Activated T-cell treated with anti-CD3 and anti-CD28 coated beads for 24 hours (primary cell): ENCODE measurements at places on chromosomes 5 and 9.
A peak's percentile ranks its signal among the peaks of the same experiment; 100 is the strongest.

- no peak for DNase-seq
These were observed 19.6 kb upstream of the INSL6 start for GRCh38 chr9:5205071-5205470.

GRCh38 chr5:157607371-157608161 lies 32.0 kb upstream of the ADAM19 start:
- DNase-seq, result peak; percentile 51

DNA sequence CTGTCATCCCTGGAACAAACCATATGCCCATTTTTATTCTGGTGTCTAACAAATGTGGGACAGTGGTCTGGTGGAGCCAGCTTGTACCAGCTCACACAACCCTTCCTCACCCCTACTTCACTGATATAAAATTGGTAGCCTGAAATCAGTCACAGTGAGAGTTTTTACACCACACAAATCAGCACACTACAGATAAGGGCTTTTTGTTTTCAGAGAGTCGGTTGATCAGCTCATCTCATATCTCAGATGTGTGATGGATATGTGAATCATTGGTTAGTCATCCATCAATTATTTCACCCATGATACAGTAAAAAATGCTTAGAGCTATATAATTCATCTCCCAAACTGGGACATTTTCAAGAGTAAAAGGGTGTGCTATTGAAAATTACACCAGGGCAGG lies 529.2 kb downstream of the EBF1 start:
- DNase-seq, result no peak

GRCh38 chr9:78441396-78441795 lies 144.5 kb downstream of the PSAT1 start:
- no peak for DNase-seq

DNA sequence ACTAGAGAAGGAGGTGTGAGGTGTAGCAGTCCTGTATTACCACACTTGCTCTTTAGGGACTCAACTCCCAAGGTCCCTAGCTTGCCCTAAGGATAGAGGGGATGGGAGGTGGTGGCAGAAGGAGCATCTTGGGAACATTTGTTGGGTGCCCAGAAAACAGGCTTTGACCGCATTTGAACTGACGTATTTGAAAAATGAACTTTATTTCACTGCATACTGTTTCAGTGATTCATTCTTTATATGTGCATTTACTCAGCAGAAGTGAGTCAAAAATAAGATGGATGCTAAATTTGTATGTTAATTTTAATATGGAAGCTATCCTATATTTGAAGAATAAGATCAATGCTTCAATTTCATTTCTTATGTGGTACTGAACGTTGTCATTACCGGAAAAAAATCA lies 18.7 kb downstream of the DMRT3 start:
- no peak for DNase-seq

- DNase-seq, result no peak
These were observed 26.0 kb downstream of the BASP1 start for GRCh38 chr5:17243287-17244063.

DNA sequence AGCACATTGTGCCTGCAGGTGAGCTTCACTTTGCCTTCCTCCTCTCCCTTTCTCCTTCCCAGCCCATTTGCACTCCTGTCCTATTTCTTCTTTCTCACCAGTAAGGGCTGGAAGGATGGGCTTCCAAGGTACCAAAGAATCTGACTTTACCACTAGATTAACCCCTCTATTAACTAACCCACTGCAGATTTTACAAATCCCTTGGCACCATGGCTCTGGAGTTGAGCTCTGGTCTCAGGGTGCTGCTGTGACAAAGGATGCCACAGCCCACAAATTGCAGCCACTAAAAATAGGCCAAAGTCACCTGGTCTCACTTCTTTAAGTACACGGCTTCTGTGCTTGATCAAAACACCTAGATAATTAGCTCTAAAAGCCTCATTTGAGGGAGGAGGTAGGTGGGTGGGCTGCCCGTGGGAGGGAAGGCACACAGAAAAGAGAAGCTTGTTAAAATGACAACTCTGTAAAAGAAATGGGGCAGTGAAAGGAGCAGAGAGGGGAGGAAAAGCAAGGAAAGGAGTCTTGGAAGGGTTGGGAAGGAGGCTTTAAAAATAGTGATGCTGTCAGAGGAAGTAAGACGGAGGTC lies 327.4 kb downstream of the DRD1 start:
- DNase-seq, result no peak

GRCh38 chr5:96809921-96810320 lies 2.2 kb upstream of the ERAP1 start:
- DNase-seq, result no peak

GRCh38 chr5:146890066-146890465 lies 11.5 kb upstream of the PPP2R2B start:
- no peak for DNase-seq

DNA sequence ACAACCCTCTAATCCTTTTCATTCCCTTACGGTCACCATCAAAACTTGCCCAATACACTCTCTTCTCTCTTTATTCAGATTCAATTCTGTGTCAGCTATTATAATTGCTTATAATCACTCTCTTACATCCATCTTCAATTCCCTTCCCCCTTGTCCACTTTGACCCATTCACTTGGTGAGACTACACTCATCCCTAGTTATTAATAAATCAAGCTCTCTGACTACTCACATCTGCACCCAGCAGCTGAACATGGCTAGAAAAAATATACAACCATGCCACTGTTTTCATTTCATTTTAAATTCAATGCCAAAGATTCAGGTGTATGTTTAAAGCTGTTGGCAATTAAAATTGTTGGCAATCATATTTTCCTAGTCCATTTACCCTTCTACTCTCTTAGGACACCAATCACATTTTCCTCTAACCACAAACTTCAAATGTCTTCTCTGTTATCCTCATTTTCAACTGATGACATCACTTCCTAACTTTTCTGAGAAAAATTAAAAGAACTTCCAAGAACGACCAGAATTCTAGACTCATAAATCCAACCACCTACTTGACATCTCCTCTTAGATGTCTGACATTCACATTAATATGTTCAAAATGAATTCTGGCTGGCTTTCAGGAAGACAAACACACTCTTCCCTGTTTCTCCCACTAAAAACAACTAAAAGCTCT lies 5.5 kb downstream of the C5orf15 start:
- DNase-seq, result no peak

- DNase-seq, result peak; percentile 49
These were observed 29.9 kb downstream of the CD180 start for GRCh38 chr5:67166460-67167285.

- DNase-seq, result no peak
These were observed 297.1 kb upstream of the MSX2 start for GRCh38 chr5:174427304-174427703.

DNA sequence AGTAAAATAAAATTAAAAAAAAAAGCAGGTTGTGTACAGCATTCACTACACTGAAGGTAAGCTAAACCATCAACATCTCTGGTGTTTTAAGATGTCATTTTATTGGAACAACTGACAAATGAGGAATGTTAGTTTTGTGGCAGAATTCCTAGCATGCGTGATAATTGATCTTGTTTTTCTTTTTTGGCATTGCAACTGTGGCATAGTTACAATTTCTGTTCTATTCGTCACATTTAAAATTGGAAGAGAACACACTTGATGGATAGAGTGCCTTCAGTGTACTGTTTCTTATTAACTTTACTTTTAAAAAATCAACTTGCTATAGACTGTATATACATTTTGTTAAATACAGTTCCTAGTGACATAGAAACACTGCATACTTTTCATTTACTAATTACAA lies 43.6 kb upstream of the TNFSF15 start:
- no peak for DNase-seq

- DNase-seq, result no peak
These were observed 78.8 kb downstream of the GNA14 start for GRCh38 chr9:77569335-77569734.

GRCh38 chr5:6518298-6519057 lies 69.8 kb downstream of the UBE2QL1 start:
- DNase-seq, result no peak

- no peak for DNase-seq
These were observed 711.2 kb downstream of the PTPRD start for GRCh38 chr9:9901624-9902023.

DNA sequence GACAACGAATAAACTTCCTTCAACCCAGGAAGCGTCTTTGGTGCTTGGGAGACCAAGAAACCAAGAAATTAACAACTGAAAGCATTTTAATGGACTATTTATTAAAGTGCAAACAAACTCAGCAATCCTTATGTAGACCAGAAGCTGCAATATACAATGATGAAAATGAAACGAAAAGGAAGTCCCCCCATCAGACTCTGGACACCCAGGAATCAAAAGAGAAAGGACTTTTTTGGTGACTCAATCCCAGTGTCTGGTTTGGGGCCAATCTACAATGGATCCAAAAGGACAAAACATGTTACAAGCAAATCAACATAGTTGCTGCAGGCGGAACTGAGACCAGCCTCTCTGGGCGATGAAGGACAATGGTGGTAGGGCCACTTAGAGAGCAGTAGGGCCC lies 39.5 kb downstream of the C9orf152 start:
- no peak for DNase-seq

DNA sequence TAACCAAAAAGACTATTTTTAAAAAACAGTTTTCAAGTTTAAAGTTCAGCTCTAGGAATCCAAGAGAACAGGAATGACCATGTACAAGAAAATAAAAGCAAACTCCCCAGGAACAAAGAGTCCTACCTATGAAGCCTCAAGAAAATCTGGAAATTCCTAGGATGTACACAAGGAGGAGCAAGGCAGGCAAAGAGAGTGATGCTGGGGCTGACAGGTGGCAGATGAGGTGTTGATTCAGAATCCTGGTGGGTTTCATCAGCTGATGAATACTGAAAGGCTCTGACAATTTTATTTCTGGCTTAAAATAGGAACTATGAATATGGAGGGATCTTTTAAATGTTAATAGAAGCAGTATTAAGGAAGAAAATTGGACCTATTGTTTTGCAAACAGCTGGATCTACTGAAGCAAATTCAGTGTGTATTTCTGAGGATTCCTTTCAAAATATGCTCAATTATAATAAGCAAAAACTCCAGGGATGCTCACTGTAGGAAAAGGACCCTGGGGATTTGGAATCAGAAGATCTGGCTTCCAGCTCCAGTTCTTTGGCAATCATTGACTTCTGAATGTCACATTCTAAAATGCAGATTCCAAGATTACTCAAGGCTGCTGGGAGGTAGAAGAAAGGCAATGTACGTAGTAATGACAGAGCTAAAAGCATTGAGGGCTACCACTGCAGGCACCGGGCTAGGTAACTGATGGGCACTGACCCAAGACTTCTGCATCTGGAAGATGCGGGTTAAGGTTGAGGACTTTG lies 28.0 kb upstream of the SH3RF2 start:
- DNase-seq, result no peak

GRCh38 chr5:60453186-60453976 lies 246.6 kb downstream of the DEPDC1B start:
- no peak for DNase-seq

DNA sequence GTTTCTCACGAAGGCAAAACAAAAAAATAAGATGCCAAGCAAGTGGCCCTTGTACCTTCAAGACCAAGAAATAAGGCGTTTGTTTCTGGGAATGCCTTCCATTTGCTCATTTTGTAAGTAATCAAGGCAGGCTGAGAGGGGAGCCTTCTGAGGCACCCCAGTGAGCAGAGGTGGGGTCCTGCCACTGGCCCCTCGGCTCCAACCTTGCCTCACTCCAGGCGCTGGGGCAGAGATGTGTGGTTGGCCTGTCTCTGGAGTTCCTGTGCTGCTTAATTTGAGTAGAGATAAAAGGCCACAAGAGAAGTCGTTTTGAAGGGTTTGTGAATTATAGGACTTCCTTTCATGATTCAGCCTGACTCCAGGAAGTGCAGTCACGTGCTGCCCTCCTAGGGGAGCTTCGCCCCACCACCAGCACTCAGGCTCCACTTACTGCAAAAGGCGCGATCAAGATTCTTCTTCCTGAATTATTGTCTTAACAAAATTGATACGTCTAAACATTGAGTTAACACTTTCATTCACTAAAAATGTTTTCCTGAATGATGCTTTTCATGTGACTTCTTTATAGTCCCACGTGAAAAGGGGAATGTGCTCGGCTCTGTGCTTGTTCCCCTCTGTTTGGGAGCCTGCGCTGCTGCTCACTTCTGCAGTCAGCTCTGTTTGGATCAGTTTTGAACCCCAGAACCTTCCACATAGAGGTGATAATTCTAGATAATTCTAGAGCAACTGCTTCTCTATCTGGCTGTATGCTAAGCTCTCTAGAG lies 13.7 kb downstream of the SYK start:
- peak; percentile 11 for DNase-seq

DNA sequence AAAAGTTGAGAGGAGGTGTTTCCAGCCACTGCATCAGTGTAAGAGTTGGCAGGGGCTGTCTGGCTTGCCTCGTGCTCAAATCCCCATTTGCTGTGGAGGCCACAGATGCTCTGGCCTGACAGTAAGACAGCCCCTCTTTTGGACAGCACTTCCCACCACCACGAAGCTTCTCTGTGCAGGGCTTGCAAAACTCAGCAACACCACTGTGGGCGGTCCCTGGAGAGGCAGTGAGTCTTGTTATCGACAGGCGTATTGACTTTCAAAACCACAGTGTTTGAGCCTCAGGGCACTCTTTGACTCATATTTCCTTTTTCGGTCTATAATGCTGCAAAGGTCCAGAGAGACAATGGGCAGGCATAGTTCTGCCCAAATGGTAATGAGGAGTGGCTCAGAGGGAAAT lies 539.5 kb downstream of the EBF1 start:
- no peak for DNase-seq

GRCh38 chr5:116084871-116085715 lies at the start of gene COMMD10:
COMMD10 (plus strand) TSS chr5:116085025.
- DNase-seq, result peak; percentile 72

GRCh38 chr5:5100635-5101034 lies 39.5 kb upstream of the ADAMTS16 start:
- no peak for DNase-seq

DNA sequence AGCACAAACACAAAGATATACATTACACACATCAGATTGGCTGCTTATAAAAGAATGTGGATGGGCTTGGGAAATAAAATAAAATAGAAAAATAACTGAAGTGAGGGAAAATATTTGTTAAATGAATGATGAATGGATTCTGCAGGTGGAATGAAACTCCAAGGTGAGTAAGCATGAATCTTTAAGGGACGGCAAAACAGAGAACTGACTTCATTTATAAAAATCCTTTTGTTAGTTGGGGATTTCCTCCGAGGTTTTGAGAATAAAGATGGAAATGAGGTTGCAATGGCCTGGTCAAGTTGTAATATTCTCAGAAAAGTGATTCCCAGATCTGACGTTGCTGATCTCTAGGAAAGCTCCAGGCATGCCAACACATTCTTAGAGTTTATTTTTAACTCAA lies 20.9 kb upstream of the SEMA6A start:
- no peak for DNase-seq

GRCh38 chr9:25472085-25472607 lies 206.1 kb downstream of the TUSC1 start:
- DNase-seq, result no peak

- DNase-seq, result no peak
These were observed 2.2 kb downstream of the DUSP1 start for GRCh38 chr5:172768573-172769341.

- peak; percentile 30 for DNase-seq
These were observed 453.5 kb downstream of the RAB3C start for GRCh38 chr5:59036274-59036961.
